ENCODE measurements at places on chromosomes 1 and 21. TPM values are rescaled to one million over a fixed set of nuclear protein-coding genes. Genes with fewer than 3 reads are reported as not detected.

DNA sequence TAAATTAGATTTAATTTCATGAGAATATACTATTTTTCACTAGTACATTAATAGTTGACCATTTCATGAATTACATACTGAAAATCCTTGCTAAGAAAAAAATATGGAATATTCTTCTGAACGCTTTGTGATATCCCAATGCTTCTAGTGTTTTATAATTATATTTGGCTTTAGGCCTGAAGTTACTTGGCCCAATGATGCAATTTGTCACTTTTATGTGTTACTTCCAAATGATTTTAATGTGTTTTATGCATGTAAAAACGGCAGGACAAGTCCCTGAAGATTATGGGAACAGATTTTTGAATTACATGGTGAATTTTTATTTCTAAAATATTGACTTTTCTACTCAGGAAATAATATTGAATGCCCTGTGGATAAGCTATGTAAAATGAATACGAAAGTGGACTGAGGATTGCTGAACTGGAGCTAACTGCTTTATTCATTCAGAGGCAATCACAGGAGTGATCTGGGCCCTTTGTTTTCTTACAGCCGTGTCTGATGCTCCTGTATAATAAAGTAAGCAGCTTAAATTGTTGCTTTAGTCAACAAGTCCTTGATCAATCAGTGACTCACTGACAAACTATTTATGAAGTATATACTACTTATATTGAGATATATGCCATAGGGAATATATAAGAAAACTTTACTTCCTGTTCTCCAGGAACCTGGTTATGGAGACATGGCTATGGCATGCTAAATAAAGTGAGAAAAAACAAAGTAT lies 543.0 kb upstream of the RGS18 start:
- DNase-seq: no peak

DNA sequence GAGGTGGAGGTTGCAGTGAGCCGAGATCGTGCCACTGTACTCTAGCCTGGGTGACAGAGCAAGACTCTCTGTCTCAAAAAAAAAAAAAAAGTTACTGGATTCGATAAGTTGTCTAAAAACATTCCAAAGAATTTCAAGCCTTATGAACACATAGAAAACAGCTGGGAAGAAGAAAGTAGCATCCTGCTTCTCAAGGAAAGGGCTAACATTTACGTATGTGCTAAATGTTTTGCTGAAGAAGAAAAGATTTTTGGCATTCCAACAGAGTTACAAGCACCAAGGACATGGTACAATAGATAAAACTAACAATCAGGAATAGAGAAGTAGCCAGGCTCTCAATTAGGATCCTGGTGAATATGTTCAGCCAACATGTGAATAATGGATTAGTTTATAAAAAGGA lies 69.8 kb downstream of the HFM1 start:
- DNase-seq: no peak

DNA sequence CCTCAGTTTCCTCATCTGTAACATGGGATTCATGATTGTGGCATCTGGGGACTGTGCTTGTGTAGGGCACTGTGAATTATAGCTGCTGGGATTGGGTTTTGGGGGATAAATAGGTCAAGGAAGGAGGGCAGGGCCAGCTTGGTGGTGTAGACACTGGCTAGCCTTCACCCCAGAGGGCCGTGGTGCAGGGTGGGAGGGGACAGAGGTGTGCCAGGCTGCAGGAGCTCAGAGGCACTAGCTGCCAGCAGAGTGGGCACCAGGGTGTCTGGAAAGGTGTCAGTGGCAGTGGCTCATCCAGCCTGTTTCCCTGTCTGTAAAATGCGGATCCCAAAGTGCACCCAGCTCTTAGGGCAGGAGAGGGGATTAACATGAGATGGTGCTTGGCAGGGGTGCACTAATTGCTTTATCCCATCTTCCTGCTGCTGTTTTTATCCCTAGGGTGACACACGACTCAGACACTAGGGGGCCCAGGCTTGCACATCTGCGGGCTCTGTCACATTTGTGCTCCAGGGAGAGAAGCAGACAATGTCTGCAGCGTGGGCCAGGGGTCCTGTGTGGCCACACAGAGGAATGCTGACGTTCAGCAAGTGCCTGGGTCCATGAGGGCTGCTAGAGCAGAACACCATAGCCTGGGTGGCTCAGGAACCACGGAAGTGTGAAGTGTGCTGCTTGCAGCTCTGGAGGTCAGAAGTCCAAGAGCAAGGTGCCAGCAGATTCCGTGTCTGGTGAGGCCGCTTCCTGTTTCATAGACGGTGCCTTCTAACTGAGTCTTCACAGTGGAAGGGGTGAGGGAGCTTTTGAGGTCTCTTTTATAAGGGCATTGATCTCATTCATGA lies 19.3 kb downstream of the OBSCN start:
- DNase-seq: no peak

DNA sequence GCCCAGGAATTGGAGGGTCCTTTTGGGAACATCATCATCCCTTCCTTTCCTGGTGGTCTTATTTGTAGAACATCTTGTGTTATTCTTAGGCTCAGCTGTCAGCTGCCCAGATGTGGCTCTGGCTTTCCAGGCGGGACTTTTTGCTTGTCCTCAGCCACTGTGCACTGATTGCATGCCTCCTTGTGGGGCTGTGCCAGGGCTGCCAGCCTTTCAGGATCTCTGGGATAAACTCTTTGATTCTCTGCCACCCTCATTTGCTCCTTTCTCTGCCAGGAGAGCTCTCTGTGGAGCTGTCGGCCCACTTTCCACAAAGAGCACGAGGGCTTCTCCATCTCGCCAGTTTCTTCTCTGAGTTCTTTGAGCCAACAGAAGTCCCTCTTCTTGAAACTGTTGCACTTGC lies 63.1 kb downstream of the PTPRU start:
- no peak for DNase-seq

DNA sequence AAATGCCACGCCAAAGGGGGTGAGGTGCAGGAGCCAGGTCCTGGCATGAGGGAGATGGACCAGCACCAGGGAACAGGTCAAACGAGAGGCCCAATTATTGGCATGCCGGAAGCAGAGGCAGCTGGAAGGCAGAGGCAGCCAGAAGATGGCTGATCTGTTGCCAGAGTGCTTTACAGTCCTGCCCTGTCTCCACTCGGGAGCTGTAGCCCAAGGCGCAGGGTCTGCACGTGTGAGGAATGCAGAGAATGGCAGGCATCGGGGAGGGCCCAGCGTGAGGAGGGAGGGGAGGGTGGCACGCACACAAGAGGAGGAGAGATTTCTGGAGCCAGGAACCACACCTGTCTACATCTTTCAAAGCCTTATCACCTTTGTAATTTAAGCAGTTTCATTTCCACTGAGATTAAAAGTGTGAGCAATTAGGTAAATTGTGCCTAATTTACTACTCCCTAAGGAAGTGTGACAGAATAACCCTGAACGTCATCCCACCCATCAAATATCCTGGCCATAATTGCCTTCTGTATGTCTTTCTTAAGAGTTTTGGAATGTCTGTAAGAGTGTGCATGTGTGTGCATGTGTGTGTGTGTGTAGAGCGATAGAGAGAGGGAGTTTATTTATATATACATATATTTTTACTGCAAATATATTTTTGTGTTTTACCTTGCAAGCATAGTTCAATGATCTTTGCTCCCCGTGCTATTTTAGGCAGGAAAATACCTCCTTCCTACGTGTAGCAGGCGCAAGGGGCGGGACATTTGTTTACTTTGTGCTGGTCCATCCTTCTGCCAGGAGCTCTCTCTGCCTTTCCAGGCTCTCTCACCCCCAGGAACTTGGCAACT lies 125.5 kb upstream of the SERBP1 start:
- DNase-seq: no peak

C1orf210 gene
- 7.6 TPM for total RNA-seq

DNA sequence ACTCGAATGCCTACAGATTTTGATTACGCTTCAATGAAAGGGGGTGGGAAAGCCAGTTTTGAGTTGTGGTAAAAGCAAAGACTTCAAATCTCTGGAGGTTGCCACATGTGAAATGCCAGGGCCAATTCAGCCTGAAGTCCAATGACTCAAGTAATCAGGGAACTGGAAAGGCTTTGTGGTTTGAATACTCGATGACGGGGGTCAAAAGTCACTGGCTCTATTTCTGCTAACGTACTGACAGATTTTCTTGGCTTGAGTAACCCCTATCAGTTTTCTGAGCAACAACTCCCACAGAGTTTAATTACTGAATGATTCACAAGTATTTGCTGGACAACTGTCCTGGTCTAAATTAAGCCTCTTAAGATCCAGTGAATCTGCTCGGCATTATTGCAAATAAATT lies 152.2 kb downstream of the SIPA1L2 start:
- peak; percentile 77 for DNase-seq

DNA sequence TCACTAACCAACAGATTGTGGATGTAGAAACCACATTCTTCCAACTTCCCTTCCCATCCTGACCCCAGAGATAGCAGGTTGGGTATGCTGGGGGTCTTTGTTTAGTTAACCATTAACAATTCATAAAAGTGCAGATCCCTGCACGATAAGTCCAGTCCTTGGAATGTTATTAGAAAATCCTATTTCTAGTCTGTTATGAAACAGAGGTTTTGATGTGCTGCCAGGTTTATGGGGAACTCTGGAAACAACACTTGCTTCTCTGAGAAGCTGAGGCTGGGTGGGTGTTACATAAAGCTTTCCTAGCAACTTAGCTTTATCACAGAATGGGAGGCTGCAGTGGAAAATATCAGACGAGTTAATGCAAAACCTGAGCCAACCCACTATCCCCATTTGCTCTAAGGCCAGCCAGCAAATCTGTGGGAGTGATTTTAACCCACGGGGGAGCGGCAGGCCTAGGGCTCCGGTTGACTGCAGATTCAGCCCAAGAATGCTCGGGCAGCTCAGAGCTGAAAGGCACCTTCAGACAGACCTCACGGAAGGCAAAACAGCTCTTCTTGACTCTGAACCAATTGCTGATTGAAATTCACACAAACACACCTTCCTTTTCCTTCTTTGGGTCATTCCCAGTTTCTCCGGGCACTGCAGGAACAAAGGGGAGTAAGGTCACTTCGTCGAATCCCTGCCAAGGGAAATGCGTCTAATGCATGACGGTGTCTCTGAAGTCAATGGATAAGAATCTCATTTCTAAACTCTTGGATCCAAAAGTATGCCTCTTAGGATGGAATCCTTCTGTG lies 111.7 kb upstream of the IRF2BP2 start:
- DNase-seq: no peak

DFFA gene
- total RNA-seq: 67.7 TPM

DNA sequence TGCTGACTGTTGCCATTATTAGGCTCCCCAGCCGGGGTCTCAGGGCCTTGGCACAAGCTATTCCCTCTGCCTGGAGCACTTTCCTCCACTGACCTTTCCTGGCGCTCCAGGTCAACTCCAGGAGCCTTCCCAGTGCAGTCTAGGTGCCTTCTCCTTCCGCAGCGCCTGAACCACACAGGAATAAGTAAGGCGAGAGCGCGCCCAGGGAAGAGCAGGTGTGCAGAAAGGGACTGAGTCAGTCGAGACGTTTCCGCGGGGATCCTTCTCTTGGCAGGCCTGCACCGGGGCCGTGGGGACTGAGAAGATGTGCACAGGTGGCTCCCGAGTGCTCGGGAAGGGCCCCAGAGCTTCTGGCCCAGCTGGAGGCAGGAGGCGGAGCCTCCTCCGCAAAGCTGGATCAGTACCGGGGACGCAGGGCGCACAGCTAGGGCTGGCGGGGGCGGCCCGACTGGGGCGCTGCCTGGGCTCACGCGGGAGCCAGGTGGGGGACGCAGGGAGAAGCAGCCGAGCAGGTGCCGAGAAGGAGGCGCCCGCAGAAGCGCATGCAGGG lies 765 bp upstream of the BMP8A start:
- DNase-seq: no peak

ATG4C gene
- 11.8 TPM for total RNA-seq

Data from HCT116 (cell line).